Activated T-helper 1 cell treated with Interleukin-2 at 50 U/mL for 16 hours (primary cell): ENCODE measurements at places on chromosomes 1 and 21.

DNA sequence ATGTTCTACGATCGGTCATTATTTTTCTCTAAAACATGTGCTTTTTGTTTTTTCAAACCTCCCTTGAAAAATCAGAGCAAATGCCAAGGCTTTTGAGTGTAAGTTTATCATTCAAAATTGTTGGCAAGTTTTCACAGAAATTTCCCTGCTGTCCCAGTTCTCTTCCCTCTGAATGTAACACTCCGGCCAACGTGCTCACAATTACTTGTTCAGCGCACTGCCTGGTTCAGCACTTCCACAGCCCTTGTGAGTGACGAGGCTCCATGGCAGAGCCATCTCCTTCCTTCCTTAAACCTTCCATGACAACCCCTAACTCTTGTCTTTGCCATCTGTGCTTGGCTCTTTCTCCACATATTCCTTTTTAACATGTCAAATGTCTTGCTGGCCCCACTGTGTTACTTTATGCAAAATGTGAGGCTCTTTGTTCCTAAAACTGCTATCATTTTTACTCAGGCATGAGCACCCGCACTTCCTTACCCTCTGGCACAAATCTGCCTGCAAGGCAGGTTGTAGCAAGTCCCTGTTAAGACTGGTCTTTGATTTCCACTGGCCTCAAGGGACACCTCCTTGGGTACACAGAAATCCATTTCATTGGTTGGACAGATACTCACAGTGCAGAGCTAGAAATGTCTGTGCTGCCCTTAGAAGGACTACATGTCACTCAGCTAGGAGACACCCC, 142.8 kb downstream of the HUNK start:
- no peak for DNase-seq

DNA sequence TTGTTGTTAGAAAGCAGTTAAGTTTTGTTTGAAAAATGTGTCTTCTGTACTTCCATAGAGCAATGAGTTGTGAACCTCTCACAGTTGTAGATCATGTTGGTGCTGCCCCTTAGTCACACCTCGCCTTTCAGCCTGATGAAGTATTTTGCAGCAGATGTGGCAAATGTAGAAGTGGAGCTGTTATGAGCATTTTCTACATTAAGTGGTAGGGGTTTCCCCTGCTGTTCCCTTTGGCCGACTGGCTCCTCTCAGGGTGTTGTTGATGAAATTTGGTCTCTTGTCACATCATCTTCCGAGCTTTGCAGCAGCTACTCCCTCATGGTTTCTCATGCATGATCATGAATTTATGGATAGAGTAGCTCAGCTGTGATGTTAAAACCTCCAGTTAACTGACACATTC, 33.6 kb upstream of the DENND1B start:
- DNase-seq, result no peak

DNA sequence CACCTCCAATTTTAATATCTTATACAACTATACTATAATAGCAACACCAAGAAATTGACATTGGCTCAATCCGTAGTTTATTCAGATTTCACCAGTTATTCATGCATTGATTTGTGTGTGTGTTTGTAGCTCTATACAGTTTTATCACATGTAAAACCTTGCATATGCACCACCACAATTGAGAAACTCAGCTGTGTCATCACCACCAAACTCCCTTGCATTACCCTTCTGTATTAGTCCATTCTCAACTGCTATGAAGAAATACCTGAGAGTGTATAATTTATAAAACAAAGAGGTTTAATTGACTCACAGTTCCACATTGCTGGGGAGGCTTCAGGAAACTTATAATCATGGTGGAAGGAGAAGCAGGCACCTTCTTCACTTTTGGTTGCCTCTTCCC, 162.1 kb downstream of the PATJ start:
- DNase-seq, result no peak

- no peak for DNase-seq
Measured at GRCh38 chr1:107682467-107682866, 282.5 kb downstream of the VAV3 start.

DNA sequence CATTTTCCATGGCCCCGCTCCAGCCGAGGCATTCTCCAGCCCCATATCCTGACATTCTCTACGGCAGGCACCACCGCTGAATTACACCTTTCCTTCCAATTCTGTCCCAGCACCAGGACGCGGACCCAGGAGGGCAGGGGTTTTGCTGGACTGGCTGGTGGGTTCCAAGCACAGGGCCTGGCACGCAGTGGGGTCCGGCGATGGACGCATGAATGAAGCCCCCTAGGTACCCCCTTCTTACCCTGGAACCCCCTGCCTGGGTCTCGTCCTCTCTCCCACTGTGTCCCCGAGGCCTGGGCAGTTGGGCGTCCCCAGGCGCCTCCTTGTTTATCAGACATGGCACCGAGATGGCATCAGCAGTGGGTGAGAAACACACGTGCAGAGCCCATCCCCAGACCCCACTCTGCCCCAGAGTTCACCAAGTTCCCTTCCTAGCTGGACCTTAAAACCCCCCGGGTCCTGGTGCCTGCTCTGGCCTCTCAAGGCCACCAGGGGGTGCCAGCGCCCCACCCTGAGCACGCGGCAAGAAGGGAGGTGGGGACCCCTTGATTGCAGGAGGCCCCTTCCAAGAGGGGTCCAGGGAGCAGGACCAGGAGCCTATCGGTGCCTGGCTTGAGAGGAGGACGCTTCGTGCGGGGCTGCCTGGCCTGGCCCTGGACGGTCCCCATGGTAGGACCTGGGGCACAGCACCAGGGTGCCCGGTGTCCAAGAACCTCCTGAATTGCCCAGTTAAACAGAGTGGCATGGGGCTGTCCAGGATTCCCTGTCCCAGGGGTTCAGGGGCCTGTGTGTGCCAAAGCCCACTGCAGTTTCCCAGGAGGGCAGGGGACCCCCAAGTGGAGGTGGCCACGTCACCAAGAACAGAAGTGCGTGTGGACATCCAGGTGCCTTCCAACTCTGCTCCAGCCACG, 46.1 kb downstream of the MEGF6 start:
- DNase-seq, result peak; percentile 7

GRCh38 chr1:150186789-150187559, 37.3 kb downstream of the PLEKHO1 start:
- no peak for DNase-seq
